ENCODE measurements at places on chromosomes 5 and 9.

DNA sequence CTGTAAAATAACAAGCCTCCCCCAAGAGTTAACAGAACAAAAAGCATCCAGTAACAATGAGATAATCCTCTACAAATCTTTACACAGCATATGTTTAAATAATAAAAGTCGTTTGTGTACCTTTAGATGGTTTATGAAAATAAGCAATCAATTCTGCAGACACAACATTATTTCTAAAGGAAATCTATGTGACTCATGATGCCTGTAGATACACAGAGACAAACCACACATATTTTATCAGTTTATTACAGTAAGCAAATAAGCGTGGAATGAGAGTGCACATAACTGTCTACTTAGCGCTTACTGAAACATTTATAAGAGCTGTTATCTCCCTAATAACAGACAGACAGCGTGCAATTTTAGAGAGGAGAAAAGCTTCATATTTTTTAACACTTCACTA lies 243.6 kb downstream of the AP3B1 start:
- no peak for DNase-seq

GRCh38 chr5:109558952-109559351 lies 130.8 kb upstream of the MAN2A1 start:
- DNase-seq, result no peak

DNA sequence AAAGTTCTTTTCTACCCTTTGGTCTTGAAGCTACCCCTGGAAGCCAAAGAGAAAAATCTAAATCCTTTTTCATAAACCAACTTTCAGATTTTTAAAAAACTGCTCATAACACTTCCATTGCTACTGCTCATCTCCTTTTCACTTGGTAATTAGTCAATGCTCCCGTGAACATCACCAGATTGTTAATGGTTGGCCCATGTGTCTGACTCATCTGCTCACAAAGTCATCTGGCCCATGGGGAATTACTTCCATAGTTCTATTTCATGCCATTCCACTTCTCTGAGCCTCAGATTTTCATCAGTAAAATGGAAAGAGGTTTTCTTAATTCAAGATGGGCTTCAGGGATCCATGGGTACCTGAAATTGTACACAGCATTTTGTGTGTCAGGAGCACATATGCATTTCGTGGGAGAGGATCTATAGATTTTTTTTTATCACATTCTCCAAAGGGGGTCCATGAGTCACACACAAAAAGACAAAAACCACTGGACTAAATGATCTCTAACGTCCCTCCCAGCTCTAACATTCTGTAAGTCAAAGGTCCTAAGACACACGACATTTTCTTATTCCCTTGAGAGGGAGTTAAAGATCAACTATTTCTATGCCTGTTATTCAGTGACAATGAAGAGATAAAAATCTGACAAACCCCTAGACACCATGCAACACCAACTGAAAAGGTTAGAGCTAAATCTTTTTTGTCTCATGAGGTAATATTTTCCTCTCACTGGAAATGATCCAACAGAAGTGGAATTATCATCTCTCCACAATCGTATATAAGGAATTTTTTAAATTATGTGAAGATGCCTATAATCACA lies 75.4 kb downstream of the TEX10 start:
- DNase-seq, result no peak

DNA sequence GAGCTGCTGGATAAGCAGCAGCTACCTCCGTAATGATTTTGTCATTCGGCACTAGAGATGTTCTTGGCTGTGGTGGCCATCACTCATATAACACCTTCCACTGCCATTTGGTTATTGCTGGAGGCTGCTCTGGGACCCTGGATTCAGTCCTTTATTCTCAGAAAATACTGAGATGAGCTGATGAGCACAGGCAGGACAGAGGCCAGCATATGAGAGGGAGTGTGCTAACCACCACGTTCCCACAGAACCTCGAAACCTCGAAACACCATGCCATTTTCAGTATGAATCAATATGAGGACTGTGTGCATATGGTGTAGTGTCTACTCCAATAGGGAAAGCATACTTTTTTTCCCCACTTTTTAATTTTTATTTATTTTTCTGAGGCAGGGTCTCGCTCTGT lies 56.6 kb downstream of the ADAM19 start:
- DNase-seq, result no peak

DNA sequence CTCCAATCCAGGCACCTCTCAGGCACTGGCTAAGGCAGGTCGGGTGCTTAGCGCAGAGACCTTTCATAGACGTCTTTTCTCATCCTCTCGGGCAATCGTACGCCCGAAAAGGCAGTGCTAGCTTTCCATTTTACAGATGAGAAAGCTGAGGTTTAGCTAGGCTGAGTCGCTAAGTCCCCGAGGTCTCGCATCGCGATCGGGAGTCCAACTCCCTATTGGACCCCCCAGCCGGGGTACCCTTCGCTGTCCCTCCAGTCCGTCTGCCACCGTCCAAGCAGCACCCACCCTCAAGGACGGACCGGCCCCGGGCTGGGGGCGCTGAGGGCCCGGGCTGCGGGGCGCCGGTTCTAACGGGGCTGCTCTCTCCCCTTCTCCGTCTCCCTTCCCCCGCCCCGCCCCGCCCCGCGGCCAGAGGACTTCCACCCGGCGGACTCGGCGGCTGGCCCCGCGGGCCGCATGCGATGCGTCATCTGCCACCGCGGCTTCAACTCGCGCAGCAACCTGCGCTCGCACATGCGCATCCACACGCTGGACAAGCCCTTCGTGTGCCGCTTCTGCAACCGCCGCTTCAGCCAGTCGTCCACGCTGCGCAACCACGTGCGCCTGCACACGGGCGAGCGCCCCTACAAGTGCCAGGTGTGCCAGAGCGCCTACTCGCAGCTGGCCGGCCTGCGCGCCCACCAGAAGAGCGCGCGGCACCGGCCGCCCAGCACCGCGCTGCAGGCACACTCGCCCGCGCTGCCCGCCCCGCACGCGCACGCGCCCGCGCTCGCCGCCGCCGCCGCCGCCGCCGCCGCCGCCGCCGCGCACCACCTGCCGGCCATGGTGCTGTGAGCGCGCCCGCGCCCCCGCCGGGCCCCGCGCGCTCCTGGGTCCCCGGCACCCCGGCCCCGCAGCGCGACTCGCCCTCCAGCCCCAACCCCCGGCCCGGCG lies 12.5 kb upstream of the EXOSC2 start:
- DNase-seq, result peak; percentile 15

DNA sequence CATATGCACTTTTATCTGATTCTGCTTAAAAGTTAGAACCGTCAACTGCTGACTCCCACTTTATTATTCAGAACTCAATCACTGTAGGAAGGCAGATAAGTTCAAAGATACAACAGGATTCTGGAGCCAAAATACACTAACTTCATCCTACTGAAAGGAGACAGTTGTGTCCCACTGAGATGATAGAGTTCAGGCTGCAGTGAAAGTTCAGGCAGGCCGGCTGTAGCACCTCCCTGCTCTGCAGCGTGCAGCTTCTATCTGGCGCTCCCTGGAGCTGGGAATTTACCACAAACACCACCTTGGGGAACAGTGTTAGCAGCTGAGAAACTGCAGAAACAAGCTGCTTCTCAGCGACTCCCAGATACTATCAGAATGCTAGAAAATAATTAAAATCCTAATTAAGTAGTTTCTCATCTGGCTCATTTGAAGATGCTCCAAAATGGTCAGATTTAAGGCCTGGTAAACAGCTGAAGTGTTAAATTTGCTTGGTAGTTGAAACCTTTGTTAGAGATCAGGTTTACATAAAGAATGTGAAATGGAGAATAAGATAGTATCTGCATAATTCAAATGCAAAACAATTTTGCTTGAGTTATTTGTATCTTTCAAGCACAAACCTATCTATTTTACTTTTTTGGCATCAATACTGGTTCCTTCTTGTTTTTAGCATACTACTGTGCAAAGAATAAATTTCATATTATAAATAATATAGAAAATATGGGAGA lies 52.3 kb upstream of the CNTLN start:
- DNase-seq, result no peak

DNA sequence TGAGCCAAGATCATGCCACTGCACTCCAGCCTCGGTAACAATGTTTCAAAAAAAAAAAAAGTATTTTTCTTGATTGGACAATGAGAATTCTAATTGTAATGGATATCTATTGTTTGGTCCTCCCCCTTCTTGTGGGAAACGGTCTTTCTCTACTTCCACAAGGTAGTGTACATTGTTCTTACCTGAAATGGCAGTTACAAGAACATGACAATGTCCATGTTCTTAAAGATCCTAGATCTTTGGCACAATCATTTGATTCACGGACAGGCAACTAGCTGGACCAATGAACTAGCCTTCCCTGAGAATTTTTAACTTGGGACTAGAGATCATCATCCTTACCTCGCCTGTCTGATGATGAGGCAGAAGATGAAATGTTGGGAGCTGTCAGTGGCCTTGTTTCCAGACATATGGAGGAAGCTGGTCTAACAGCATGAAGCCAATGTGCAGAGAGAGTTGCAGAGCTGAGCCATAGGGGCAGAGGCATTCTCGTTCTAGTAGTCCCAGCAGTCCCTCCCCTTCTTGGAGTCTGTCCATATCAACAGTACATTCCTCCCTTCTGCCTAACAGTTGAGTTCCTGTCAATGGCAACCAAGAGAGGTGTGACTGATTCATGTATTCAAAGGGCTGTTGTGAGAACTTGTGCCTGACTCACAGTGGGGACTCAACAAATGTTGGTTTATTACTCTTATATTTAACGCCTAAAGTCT lies 2.1 kb upstream of the MARCHF6 start:
- DNase-seq, result no peak

GRCh38 chr9:126502417-126503332 lies 111.1 kb upstream of the LMX1B start:
- no peak for DNase-seq

- DNase-seq, result no peak
Measured at GRCh38 chr9:17739022-17739421, 160.2 kb downstream of the SH3GL2 start.

DNA sequence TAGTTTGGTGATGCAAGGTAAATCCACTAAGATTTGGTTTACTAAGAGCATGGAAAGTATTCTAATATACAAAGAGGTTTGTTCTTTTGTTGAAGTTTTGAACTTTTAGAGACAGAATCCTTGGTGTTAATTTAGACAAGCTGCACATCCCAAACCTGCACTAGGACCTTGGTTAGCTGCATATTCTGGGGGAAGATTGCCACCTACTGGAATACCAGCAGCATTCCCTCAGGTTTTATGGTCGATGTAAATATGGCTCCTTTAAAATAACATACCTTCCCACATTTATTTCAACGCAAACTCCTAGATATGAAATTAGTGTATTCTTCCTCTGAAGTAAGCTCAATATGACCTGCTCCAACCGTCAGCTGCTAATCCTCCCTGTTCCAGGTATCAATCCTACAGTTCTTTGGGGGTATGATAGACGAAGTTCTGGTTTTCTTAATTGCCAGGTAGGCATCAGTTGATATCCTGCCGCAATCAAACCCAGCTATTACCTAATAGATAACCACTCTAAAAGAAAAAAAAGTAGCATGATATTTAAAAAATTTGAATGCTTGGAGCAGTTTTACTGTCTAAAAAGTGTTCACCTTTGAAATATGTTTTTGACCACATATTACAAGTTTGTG lies 624.1 kb downstream of the ISL1 start:
- DNase-seq, result peak; percentile 36

GRCh38 chr5:23208959-23209431 lies 298.4 kb upstream of the PRDM9 start:
- peak; percentile 70 for DNase-seq

GRCh38 chr9:121269642-121270254 lies 1.8 kb downstream of the GSN start:
- DNase-seq, result no peak

- DNase-seq, result no peak
Measured at GRCh38 chr5:123881759-123882244, 369.8 kb downstream of the CSNK1G3 start.

DNA sequence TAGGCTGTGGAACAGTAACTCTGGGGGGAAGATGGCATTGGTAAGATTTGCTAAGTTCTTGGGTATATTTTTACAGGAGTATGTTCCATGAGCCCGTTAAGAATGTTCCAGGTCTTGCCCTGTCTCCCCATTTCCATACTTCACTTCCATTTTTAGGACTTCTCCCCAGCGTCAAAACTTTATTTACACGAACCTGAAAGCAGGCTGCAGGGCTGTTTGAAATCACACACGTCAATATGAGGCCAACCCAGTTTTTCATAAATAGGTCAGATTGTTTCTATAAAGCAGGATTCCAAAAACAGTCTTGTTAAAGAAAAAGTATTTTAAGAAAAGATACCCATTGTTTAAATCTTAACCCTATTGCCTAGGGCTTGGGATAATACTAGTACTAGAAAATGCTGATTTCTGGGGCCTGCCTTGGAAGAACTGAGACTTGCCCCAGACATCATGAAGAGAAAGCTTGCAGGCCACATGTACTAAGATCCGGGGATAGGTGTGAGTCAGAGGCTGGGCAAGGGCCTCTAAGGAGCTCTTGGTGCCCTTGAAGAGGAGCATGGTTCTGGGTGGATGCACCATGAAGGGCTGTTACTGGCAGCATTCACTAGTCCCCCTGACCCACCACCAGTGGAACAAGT lies 24.2 kb downstream of the TRIO start:
- DNase-seq, result peak; percentile 50

- no peak for DNase-seq
Measured at GRCh38 chr5:81922854-81923279, 49.0 kb upstream of the ATG10 start.

DNA sequence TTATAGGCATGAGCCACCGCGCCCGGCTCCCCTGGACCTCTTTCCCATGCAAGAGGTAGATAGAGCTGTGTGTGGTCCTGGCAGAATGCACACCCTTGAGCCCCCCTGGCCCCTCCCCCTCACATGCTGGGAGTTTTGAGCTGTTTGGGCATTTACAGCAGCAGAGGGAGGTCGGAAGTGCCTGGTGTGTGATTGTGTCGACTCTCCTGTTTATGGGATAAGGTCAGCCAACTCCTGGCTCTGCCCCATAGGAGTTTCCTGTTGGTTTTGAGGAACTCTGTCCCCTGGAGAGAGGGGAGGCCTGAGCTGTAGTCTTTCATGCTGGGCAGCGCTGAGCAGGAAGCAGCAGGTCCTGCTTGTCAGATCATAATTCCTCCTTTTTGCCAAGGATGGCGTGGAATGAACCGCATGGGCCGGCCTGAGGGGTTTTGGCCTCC lies 6.0 kb downstream of the LRRC8A start:
- no peak for DNase-seq

DNA sequence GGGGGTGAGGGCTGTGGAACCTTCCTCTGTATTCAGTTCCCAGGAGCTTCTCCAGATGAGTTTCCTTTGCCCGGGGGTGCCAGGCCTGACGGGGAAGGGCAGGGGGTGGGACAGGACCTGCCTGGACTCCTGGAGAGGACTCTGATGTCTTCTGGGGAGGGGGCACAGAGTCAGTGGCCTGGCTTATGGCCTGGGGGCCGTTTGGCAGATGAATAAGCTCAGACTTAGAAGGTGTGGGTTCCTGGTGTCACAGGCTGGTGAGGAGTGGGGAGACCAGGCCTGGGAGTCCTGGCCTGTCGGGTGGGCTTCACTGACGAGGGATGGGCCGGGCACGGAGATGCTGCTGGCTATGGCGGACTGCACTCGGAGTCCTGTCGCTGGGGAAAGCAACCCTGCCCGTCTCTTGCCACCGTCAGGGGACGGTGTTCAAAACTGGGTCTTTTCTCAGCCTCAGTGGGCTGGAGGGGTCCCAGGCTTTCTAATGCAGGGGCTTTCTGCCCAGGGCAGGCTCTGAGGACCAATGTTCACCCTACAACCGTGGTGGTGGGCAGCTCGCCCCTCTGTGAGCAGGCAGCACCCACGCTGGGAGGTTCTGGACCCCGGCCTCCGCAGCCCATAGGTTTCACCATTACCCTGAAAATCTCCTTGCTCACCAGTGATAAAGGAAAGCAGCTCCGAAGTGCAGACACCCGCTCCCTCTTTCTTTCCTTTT lies 16.2 kb downstream of the COL5A1 start:
- DNase-seq, result no peak

- no peak for DNase-seq
Measured at GRCh38 chr5:72509401-72509800, 2.2 kb upstream of the ZNF366 start.

Data from NCI-H187 (cell line).